ENCODE measurements at places on chromosomes 2 and 18. TPM values are rescaled to one million over a fixed set of nuclear protein-coding genes. Genes with fewer than 3 reads are reported as not detected.

DNA sequence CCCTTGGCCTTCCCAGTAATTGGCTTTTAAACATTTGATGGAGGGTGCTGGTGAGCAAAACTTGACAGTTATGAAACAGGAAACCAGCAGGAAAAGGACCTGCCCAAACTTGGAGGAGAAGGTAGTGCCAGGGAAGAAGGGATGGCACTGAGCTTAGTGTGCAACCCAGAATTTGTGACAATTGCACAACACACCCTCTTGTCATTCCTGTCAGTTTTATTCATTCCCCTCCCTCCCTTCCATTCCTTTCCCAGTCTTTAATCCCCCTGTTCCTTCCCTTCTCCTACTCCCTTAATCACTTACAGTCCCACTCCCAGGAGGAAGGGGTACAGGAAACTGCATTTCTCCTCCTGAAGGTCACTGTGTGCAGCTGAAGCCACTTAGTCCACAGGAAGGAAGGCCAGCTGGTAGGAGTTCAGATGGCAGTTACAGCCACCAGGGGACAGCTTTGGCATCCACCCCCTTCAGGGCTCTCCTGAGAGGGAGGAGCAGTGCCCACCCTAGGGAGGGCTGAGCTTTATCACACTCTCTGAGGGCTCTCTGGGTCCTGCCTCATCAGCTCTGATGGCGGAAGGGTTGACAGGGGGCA is 24.0 kb upstream of the SIGLEC15 start:
- DNase-seq: no peak

DNA sequence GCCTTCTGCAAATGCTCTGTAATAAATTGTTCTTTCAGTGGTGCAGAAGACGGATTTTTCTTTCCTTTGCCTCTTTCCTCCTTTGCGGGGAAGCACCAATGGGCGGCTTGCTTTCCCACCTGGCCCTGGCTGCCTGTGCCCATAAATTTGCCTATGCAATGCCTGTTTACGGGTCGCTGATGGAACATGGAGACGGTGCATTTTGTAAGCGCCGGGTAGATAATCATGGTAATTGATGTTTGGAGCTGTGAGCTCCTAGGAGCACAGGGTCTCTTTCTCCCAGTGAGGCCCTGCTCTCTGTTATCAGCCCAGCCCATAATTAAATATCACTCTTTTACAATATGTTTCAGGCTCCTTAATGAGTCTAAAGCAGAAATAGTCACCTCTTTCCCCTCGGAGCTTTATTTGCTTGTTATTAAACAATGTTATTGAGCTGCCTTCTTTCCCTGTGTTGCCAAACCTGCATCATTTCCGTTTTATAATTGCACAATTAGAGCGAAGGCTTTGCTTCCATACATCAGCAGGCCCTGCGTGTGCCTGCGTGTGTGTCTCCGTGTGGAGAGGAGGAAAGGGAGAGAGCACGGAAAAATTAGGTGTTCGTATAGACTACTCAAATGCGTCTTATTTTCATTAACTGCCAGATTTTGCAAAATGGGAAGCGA is 437.4 kb upstream of the POU3F3 start:
- DNase-seq: no peak

Gene STAT4
- total RNA-seq: 1.0 TPM

GRCh38 chr2:195296490-195296889 is 360.5 kb upstream of the SLC39A10 start:
- DNase-seq: no peak

GRCh38 chr2:188291617-188292347 is at the start of gene GULP1:
GULP1 (plus strand) TSS chr2:188291874; CDS start chr2:188477703, 185,829 bp downstream.
- peak; percentile 90 for DNase-seq

GRCh38 chr18:46155641-46156051 is 51.5 kb downstream of the HAUS1 start:
- no peak for DNase-seq

- no peak for DNase-seq
Observed at GRCh38 chr18:427005-427404, 73.5 kb downstream of the COLEC12 start.

DNA sequence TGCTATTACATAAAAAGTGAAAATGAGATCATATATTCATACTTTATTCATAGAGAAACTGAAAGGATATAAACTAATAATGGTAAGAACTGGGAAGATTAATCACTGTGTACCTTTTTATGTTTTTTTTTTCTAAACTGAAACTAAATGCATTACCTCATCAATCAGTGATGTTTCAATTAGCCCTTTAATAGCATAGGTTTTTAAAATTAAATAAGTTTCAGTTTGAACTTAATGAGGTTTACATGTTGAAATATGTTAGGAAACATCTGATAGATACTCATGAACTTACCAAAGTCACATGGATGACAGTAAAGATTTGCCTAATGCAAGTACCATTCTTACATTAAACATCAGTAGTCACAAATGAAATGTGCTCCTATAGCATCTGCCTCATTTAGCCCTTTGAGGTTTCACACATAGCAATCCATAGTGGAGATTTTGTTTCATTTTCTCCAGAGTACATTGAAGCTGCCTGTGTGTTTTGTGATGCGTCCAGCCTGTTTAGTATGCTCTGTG is 8.9 kb downstream of the MAPRE2 start:
- DNase-seq: no peak

Gene MCFD2
- total RNA-seq: 102 TPM

GRCh38 chr2:176130147-176130956 is 847 bp downstream of the HOXD8 start:
- DNase-seq: peak; percentile 61

Gene LOXL3
- total RNA-seq: 1.9 TPM

- no peak for DNase-seq
Observed at GRCh38 chr2:89848763-89849368, 1157.4 kb downstream of the RPIA start.

Gene NAT8
- not detected for total RNA-seq

- DNase-seq: no peak
Observed at GRCh38 chr2:31812051-31812798, 198.6 kb downstream of the MEMO1 start.

Gene TOGARAM2
- total RNA-seq: 0.94 TPM

DNA sequence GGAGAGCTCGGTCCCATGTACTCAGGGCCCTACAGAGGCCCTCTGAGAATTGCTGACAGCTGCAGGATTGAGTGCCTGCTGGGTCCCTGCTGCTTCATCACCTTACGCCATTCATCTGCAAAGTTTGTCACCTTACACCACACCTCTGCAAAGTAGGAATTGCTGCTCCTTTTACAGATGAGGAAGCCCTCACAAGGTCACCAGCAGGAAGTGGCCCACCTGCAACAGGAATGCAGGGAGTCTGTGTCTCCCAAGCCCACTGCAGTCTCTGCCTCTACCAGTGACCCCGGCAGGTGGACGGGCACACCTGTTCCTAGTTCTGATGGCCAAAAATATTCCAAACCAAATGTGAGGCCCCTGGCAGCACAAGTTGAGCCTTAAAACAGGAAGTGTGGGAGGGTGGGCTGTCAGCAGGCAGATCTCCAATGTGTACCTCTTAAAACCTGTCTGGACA is 441.4 kb downstream of the NBAS start:
- DNase-seq: no peak

GRCh38 chr2:151975460-151976414 is 123.1 kb downstream of the CACNB4 start:
- no peak for DNase-seq

Gene SPATA3
- not detected for total RNA-seq

Gene CFC1
- 6.1 TPM for total RNA-seq

Gene LIMS2
- 4.0 TPM for total RNA-seq

DNA sequence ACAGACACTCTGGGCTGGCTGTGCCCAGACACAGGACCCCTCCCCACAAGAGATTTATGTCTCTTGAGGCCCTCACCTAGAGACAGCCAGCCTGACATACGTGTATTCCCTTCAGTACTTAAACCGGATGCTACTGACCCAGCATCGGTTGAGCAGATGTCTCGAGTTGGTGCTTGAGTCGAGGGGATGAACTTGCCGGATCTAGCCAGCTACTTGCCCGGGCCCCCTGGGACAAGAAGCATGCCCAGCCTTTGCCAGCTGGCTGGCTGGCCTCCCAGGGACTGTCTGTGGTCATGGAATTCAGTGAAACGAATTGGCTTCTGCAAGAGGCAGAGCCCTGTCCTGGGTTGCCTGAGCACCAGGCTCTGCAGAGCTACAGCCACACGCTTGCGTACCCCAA is 36.0 kb downstream of the DNMT3A start:
- DNase-seq: no peak

Gene MYO5B
- total RNA-seq: 25.3 TPM

Gene MPPE1
- 30.4 TPM for total RNA-seq

Gene AMER3
- 0.90 TPM for total RNA-seq

Gene TMEM198
- 5.6 TPM for total RNA-seq

DNA sequence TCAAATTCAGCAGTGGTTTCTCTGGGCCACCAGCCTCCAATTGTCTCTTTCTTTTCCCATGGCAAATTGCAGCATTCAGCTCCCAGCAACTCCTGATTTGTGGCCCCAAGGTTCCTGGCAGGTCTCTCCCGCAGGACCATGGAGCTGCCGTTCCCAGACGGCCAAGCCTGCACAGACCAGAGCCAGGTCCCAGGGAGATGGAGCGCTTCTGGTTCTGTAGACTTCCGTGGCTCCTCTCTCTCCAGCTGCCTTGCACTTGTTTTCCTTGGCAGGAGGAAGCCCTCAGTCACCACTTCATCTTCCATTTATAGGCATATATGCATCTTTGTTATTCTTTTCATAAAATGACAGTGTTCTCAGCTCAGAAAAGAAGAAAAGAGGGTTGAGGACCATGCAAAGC is 21.7 kb downstream of the TNP1 start:
- no peak for DNase-seq

GRCh38 chr18:5515011-5515784 is 28.6 kb downstream of the EPB41L3 start:
- DNase-seq: no peak

Gene RMC1
- 15.6 TPM for total RNA-seq

GRCh38 chr2:112255875-112256274 is 1.0 kb upstream of the ZC3H8 start:
- DNase-seq: no peak

Gene CFAP210
- total RNA-seq: 0.47 TPM

- no peak for DNase-seq
Observed at GRCh38 chr2:162000431-162000830, 73.6 kb downstream of the DPP4 start.

DNA sequence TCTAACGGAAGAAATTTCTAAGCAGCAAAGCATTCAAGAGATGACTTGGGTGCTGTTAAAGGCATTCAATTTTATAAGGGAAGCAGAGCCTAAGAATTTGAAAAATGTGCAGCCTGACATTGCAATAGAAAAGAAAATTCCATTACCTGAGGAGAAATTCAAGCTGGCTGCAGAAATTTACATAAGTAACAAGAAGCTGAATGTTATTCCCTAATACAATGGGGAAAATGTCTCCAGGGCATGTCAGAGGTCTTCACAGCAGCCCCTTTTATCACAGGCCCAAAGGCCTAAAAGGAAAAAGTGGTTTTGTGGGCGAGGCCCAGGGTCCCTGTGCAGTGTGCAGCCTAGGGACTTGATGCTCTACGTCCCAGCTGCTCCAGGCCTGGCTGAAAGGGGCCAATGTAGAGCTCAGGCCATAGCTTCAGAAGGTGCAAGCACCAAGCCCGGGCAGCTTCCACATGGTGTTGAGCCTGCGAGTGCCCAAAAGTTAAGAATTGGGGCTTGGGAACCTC is 306.7 kb downstream of the RDH14 start:
- DNase-seq: no peak

Measured in pancreas (tissue), 10 donors.